ENCODE measurements at places on chromosomes 12 and 14.

- no peak for DNase-seq
These were observed 135.1 kb downstream of the SLC38A1 start for GRCh38 chr12:46133751-46134150.

- DNase-seq = no peak
These were observed 22.0 kb upstream of the HIF1A start for GRCh38 chr14:61673305-61673704.

GRCh38 chr14:54767450-54767849 lies 135.2 kb downstream of the GCH1 start:
- no peak for DNase-seq

- DNase-seq = no peak
These were observed 25.1 kb upstream of the CDK17 start for GRCh38 chr12:96425321-96425720.

- DNase-seq = no peak
These were observed 447.4 kb downstream of the RAD51B start for GRCh38 chr14:68266998-68267397.

Measured in stimulated activated CD8-positive, alpha-beta memory T cell treated with anti-CD3 and anti-CD28 coated beads, Interleukin-7, amount 100 ng/mL, for 48 hours (primary cell).